ENCODE measurements at places on chromosomes 5 and 9. TPM values are rescaled to one million over a fixed set of nuclear protein-coding genes. Genes with fewer than 3 reads are reported as not detected.

- DNase-seq, result no peak
Measured at GRCh38 chr5:177598477-177598876, 1.5 kb upstream of the B4GALT7 start.

GRCh38 chr5:3027185-3027865 lies 275.8 kb upstream of the IRX2 start:
- DNase-seq, result no peak

- DNase-seq, result no peak
Measured at GRCh38 chr5:99000221-99000620, 71.4 kb upstream of the CHD1 start.

DNA sequence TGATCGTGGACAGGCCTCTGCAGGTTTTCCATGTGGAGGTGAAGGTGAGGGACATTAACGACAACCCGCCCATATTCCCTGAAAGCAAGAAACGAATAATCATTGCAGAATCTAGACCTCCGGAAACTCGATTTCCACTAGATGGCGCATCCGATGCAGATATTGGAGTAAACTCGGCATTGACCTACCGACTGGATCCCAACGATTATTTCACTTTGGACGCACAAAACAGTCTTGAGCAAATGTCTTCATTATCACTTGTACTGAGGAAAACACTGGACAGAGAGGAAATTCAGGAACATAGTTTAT lies 621 bp downstream of the PCDHA13 start:
- no peak for DNase-seq

GRCh38 chr9:23171479-23171878 lies 654.6 kb downstream of the ELAVL2 start:
- no peak for DNase-seq

The PCDHGA9 gene
- total RNA-seq, result 6.4 TPM

The GLRA1 gene
- not detected for total RNA-seq

The NUDT12 gene
- 13.3 TPM for total RNA-seq

Data from heart right ventricle (tissue), 16 donors.